NCI-H2081 treated with DMSO at 0.1 percent for 48 hours (cell line): ENCODE measurements at places on chromosomes 4 and X.

GRCh38 chrX:14676431-14676830, 147.1 kb downstream of the GLRA2 start:
- no peak for DNase-seq

DNA sequence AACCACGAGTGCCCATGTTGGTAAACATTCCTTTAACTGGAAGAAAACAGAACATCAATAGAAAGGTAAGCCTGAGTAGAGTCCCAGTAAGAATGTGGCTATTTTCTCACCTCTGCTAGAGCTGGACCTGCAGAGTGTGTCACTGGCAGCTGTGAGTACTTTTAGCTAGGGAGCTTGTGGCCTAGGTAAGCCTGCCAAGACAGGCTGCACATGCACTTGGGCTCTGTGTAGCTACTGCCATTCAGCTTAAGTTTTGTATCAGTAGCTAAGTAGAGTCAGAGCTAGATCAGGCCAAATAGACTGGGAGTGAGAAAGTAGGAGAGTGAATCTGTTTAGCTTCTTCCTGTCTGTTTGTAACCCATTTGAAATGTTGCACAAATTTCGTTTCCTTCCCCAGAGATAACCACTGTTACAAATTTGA, 35.3 kb downstream of the RBPJ start:
- no peak for DNase-seq

DNA sequence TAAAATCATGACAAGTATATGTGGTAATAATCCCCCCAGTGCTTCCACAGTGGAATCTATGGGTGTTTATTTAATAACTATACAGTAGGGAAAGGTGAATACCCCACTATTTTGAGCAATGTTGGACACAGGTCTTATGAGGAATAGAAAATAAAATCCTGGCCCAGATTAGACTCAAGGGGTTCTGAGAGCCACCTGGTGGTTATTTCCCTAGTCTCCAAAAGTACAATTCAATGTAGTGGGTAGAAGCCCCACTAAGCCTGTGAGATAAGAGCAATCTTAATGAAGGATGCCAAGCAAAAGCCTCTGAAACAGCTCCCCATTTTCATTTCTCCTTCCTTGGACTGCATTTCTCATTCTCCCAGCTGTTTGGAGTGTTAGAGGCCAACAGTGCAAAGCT, 328.2 kb upstream of the NR3C2 start:
- no peak for DNase-seq

- DNase-seq, result no peak
These were observed 24.0 kb upstream of the SPARCL1 start for GRCh38 chr4:87553182-87553581.

- DNase-seq, result no peak
These were observed 4.1 kb upstream of the SEC24B start for GRCh38 chr4:109429545-109429944.

DNA sequence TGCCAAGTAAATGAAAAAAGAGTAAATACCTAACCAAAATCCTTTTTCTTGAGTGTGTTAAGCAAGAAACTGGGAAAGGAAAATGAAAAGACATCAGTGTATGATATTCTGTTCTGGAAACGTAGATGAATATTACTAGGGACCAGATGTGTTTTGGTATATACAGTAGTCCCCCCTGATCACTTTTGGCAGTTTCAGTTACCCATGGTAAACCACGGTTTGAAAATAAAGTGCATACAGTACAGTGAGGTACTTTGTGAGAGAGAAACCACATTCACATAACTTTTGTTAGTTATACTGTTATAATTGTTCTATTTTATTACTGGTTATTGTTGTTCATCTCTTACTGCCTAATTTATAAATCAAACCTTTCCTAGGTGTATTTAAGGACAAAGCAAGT, 250.9 kb downstream of the TENM3 start:
- no peak for DNase-seq

- DNase-seq, result peak; percentile 48
These were observed 128.4 kb upstream of the SCML1 start for GRCh38 chrX:17608888-17609287.

GRCh38 chr4:182448281-182449151, 205.3 kb downstream of the TENM3 start:
- DNase-seq, result no peak

GRCh38 chr4:113434247-113434587, 327.3 kb downstream of the CAMK2D start:
- no peak for DNase-seq

- DNase-seq, result no peak
These were observed 108.0 kb downstream of the ITM2A start for GRCh38 chrX:79259073-79259689.

DNA sequence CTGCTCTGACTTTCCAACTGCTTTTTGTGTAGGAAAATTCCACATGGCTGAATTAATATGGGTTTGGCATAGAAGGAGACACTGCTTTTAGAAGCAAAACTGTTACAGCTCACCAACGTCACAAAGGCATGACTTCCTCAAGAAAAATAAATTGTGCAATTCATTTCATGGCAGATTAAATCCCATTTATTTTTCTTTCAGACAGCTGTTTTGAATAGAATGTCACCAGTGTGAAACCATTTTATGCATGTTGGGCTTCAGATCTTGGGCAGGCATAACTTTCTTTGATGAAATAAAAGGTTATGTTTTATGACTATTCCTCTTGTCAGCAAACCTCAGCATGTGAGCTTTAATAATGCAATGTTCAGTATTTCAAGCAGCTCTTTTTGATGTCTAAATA, 542.8 kb downstream of the GALNTL6 start:
- DNase-seq, result no peak

DNA sequence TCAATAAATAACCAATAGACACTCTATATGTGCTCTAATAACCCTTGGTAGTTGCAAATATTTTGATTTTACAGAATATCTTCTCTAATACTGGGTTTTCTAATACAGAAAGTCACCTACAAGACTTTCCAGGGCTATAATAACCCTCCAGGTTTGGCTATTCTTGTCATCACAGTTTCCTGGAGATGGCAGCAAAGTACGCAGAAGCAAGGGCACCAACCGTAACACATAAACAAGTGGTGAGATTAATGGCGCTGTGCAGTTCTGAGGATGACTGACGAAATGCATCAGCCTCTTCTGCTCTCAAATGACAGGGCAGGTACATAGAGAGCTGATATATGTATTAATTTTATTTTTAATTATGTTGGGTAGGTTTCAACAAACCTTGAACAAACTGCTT, 122.4 kb downstream of the C4orf33 start:
- DNase-seq, result no peak

- no peak for DNase-seq
These were observed 167.8 kb downstream of the NDST4 start for GRCh38 chr4:114945616-114946015.

DNA sequence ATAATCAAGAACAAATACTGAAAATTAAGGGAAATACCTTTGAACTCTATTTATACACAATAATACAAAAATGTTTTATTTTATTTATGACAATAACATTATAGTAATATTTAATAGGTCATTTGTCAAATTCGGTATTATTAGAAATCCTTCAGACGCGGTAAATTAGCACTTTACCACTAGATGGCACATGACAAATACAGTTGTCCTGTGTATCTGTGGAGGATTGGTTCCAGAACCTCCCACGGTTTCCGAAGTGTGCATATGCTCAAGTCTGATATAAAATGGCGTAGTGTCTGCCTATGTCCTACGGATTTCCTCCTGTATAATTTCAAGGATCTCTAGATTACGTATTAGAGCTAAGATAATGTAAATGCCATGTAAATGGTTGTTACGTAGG, 8.1 kb upstream of the LINC00632 start:
- no peak for DNase-seq
